ENCODE measurements at places on chromosomes 7 and 10. TPM values are rescaled to one million over a fixed set of nuclear protein-coding genes. Genes with fewer than 3 reads are reported as not detected.

The AGR3 gene
- not detected for total RNA-seq

The PNLIPRP1 gene
- not detected for total RNA-seq

DNA sequence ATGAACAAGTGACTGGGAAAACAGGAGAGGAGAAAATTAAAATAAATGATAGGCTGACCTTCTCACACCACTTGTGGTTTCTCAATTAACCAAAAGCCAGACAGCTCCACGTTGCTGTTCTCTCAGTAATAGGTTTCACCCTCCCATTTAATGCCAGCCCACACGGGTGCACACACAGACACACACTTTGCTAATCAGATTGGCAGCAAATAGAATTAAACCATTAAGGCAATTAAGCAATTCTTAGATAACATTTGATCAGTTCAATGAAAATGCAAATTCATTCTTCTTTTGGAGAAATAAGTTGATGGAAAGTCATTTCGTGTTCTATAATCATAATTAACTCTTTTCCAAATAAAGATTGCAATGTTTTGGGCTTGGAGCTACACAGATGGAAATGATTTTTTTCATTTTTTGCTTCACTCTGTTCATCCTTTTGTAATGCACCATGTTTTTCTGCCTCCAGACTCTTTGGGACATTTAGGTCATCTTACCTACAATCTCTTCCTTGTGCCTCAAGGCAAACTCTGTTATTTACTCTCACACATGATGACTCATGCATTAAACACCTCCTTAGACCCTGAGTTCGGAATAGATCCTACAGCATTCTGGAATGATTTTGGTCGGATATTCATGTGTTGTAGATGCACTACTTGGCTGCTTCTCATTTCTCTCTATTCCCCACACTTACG, 700.7 kb downstream of the AUTS2 start:
- no peak for DNase-seq

DNA sequence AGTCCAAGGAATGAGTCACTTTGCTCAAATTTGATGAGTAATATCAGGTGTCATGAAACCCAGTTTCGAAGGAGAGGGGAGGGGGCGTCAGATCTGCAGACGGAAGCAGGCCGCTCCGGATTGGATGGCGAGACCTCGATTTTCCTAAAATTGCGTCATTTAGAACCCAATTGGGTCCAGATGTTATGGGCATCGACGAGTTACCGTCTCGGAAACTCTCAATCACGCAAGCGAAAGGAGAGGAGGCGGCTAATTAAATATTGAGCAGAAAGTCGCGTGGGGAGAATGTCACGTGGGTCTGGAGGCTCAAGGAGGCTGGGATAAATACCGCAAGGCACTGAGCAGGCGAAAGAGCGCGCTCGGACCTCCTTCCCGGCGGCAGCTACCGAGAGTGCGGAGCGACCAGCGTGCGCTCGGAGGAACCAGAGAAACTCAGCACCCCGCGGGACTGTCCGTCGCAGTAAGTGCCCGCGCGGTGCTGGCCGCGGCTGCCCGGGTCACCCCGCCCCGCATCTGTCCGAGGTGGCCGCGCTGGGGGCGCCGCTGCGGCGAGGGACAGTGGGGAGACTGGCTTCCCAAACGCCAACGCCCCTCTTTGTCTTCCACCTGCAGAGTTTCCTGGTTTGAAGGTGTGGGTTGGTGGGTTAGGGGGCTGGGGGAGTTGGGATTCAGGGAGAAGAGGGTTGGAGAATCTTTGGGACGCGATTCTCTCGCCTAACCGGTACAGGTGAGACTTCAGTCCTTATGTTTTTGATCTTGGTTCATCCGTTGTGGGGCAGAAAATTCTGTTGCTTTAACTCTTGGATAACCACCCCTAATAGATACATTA, at the start of gene TAC1:
Gene TAC1, plus strand, starts transcription at position 351 of the 829 bp plus-strand sequence. CDS start 527 bp downstream, outside the sequence.
- no peak for DNase-seq

DNA sequence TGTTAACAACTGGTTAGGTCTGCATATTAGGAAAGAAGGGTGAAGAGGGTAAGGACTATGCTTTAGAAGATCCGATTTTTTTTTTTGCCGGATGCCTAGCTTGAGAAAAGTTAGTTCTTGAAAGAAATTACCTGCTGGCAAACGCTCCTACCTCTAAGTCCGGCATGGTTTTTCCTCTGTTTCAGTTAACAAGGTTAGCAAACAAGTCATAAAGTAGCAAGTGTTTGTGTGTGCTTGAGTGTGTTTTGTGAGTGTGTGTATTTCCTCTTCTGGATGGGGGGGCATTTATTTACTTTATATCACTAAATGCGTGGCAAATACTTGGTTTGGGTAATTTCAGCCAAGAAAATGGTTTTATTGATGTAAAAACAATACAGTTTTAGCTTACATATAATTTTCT, 195.6 kb downstream of the SUGCT start:
- DNase-seq = no peak

GRCh38 chr7:91280185-91280584, 16.0 kb downstream of the FZD1 start:
- no peak for DNase-seq

DNA sequence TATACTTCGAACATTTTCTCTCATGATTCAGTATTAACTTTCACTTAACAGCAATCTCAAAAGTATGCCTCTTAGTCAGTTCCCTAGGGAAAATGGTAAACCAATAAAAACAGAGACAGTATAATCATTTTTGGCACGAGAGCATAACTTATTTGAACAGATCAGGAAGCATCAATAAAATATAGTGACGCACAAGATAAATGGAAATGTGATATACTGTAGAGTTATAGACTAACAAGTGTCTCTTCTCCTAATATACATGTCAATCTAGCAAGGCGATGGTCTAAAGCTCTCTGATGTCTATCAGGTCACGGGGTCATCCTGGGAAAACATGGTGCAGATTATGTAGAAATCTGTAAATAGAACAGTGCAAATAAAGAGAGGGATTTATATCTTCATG, 131.6 kb downstream of the HGF start:
- DNase-seq = no peak

DNA sequence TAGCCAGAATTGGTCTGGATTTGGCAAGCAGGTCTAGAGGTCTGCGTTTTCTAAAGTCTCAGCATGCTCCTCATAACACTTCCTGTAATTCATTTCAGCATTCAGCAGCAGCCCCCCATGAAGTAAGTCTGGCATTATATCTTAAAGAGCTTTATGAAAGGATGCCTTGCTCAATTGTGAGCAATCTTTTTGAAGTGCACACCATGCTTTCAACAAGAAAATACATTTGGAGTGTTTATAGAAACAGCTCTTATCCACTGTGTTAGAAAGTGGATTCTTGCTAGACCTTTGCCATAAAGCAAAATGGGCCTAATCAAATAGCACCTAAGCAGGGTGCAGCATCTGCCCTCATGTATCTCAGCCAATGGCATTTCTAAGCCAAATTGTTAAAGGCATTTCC, 378.0 kb upstream of the AKR1E2 start:
- no peak for DNase-seq
